GM23248 (cell line): ENCODE measurements at places on chromosomes 2 and 18. TPM values are rescaled to one million over a fixed set of nuclear protein-coding genes. Genes with fewer than 3 reads are reported as not detected.

Gene COL6A3
- 1,362 and 1,653 TPM in 2 replicates for total RNA-seq

Gene ASPRV1
- total RNA-seq: under 0.01 and 0.86 TPM in 2 replicates

Gene OTX1
- total RNA-seq: 0.25 TPM in 1 of 2 replicates, not detected in the other

- no peak for DNase-seq
These were observed 1579.3 kb downstream of the SUCLG1 start for GRCh38 chr2:82879803-82880202.

GRCh38 chr2:235634435-235635158, 140.8 kb downstream of the AGAP1 start:
- DNase-seq: peak; percentile 70

- DNase-seq: peak; percentile 65
These were observed 1.1 kb upstream of the TMEFF2 start for GRCh38 chr2:192195548-192196418.

GRCh38 chr2:159201360-159202063, 85.0 kb downstream of the WDSUB1 start:
- DNase-seq: peak; percentile 24

DNA sequence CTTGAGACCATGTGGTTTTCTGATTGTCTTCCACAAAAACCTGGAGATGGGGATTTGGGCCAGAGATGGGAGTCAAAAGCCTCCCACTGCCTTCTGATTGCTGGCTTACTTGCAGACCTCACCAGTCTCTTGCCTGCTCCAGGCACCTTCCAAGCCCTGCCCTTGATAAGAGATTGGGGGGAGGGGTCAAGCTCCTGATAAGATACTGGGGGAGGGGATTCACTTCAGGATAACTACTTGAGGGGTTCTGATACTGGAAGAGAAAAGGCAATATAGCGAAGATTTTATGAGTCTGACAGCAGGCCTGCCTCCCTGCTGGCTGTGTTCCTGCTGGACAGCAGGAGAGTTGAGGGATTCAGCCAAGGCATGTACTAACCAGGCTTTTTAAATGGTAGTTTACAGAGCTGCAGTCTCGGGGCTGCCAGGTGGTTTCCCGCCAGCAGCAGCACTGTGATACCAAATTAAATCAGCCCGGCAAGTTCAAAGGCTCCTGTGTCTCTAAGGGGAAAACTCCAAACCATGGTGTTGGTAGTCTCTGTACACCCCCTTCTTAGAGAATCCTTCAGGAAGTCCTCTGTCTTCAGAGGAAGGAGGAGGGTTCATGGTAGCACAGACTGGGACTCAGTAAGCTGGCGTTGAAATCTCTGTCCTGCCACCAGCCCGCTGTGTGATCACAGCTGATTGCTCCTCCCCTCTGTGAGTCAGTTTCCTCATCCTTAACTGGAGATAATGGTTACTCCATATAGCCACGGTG, 58.3 kb downstream of the FBXO36 start:
- DNase-seq: peak; percentile 82

DNA sequence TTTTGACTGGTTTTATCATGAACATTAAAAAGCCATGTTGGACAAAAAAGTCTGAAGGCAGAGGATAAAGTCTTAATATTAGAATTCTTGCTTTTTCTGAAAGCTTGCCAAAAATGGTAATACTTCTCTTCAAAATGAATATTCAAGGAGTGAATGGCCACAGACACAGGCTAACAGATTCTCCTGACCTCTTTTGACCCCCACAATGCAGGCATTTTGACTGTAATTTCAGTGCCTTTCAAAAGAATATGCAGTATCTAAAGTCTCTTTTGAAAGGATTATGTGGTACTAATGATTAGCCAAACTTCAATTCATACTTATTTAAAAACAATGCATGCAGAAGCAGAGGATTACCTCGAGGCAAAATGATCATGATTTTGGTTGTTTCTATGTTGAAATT, 557.8 kb upstream of the GCFC2 start:
- no peak for DNase-seq

DNA sequence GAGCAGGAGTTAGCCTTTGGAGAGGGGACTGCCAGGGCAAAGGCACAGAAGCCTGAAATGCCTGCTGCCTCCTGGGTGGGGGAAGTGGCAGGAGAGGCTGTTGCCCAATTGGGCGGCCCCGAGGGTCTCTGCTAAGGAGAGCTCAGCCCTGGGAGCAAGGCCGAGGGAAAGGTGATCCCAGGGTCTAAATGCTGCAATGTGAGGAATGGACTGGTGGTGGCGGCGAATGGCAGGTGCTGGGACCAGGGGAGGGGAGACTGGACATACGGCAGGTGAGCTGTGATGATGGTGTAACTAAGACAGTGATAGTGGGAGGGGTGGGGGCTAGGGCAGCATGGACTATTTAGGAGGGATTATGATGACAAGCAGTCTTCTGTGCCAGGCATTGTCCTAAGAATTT, 104.0 kb downstream of the DYSF start:
- no peak for DNase-seq
